ENCODE measurements at places on chromosomes 4 and X. TPM values are rescaled to one million over a fixed set of nuclear protein-coding genes. Genes with fewer than 3 reads are reported as not detected.

DNA sequence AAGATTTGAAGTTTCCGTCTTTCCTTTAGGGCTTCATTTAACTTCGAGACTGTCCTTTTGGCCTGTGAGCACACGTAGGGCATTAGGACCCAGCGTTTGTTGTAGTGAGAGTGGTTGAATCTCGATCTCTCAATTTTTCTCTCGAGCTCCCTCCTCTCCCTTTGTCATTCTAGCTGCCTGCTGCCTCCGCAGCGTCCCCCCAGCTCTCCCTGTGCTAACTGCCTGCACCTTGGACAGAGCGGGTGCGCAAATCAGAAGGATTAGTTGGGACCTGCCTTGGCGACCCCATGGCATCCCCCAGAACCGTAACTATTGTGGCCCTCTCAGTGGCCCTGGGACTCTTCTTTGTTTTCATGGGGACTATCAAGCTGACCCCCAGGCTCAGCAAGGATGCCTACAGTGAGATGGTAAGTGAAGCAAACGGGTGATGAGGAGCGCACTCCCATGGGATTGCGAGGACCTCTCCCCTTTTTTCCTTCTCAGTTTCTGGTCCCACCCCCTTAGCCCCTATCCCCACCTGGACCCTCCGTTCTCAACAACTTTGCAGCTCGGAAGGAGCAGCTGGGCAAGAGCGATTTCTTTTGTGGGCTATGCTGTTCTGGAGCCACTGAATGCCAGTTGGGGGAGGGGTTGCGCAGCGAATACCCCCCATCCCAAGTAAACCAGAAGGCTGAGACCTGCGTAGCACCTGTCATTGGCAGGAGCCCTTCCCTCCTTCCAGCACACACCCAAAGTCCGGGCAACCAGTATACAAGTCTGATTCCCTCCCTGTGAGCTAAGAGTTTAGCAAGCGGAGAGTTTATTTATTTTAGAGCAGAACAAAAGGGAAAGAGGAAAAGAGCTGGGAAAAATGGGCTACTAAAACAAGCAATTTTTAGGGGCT lies at the start of gene TMEM35A:
Gene TMEM35A (plus strand): TSS at position 164 of the 883 bp plus-strand sequence. CDS start 124 bp downstream, at position 288.
- DNase-seq: no peak

GRCh38 chrX:132407691-132408090 lies 81.1 kb downstream of the MBNL3 start:
- no peak for DNase-seq

DNA sequence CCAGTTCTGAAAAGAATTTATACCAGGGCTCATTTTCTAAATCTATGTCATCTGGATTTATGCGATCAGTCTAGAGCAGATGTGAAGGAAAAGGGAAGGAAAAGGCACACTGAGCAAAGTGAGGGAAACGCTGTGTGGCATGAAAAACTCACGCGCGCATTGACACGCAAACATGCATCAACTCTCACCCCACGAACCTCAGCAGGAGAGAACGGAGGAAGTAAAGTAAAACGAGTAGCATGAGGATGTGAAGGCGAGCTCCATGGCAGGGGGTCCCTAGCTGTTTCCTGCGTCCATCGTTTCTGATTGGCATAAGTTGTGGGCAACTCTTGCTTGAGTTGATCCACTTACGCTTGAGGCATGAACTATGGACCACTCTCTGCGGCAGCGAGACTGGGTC lies 102.8 kb upstream of the PDLIM3 start:
- no peak for DNase-seq

- no peak for DNase-seq
These were observed 7.4 kb downstream of the PPP2R2C start for GRCh38 chr4:6464842-6465588.

DNA sequence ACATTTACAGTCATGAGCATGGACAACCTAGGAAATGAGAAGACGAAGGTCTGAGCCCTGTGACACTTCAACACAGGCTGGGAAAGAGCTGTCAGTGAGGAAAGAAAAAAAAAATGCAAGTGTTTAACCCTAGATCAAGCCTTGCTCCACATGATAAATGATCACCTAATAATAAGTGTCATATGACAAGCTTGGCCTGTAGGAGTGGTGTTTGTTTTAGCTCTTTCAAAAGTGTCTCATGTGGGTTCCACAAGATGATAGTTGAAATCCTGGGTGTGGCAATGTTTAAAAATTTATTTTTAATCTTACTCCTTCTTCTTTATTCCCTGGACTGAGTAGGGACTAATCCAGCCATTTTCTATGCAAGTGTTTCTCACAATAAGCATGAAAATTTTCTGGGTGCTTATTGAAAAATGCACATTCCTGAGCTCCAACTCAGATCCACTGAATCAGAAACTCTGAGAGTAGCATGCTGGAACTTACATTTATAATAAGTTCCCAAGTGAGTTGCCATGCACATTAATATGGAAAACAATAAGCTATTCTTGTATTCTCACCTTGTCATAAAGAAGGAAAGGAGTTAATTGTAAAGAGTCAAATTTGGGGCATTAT lies 138.3 kb downstream of the AREG start:
- DNase-seq: no peak

DNA sequence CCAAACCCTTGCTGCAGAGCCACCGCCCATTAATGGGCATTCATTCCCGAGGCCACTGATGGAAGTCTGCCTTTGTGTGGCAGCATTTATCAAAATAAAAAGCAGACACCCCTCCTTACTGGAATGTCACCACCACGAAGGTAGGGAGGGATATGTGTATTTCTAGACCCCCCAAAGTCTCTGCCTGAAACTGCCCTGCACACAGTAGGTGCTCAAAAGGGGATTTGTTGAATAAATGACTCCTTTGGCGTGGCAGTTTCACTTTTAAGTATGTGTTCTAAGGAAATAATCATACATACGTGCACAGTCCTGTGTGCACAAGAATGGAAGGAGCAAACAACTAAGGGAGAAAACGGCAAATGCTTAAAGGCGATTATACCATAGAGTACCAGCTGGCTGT lies 23.6 kb upstream of the GLOD5 start:
- no peak for DNase-seq

DNA sequence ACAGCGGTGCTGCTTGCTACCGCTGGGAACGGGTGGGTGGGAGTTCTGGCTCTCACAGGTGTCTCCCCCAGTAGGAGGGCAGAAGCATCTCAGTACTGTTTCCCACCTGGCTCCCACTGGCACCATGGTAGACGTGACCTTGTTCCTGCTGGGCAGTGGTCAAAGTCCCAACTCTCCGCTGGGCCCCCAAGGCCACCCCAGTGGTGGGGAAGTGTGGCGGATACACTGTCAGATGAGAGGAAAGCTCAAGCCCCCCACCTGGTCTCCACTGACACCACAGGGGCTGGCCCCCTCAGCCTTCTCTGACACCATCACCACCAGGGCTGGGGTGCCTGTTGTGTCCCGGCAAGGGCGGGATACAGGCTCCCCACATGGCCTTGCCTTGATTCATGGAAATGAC lies 24.6 kb downstream of the LETM1 start:
- DNase-seq: no peak

- no peak for DNase-seq
These were observed 25.5 kb upstream of the USO1 start for GRCh38 chr4:75698963-75699228.

- no peak for DNase-seq
These were observed 2.1 kb upstream of the PCDH7 start for GRCh38 chr4:30718021-30718542.

DNA sequence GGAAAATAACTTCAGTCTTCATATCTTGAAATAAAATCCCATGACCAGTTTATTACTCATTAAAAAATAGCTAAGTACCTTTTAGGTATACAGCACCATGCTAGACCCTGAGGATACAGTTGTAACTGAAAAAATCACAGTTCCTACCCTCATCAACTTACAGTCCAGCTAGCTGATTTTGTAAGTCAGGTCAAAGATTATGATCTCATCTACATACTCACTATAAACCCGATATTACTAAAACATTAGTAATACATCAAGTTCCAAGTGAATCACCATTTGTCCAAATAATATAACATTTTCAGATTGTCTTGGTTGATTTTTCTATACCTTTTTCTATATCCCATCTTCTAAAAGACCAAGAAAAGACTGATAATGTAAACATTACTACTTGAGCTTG lies 333.9 kb downstream of the INPP4B start:
- no peak for DNase-seq

DNA sequence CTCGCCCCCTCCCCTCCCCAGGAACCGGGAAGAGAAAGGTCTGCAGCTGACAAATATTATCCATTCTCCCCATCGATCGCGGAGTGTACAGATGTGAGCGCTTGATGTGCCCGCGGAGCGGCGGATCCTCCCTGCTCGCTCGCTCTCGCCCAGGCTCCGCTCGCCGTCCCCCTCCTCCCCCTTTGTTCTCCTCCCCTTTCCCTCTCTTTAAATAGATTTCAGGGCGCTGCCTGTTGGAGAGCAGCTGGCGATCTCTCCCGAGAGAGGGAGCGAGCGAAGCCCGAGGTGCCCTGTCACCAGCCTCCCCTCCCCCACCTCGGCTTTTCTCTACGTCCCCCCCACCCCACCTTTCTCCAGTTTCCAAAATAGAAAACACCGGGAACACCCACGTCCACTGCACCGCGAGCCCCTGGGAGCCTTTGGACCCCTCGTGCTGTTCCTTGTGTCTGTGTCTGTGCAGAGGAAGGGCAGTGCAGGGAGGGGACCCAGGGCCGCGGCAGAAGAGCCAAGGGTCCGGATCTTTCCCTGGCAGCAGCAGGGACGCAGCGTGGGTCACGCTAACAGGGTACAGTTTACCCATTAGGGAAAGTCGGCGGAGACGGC lies 56.6 kb upstream of the BCOR start:
- no peak for DNase-seq

DNA sequence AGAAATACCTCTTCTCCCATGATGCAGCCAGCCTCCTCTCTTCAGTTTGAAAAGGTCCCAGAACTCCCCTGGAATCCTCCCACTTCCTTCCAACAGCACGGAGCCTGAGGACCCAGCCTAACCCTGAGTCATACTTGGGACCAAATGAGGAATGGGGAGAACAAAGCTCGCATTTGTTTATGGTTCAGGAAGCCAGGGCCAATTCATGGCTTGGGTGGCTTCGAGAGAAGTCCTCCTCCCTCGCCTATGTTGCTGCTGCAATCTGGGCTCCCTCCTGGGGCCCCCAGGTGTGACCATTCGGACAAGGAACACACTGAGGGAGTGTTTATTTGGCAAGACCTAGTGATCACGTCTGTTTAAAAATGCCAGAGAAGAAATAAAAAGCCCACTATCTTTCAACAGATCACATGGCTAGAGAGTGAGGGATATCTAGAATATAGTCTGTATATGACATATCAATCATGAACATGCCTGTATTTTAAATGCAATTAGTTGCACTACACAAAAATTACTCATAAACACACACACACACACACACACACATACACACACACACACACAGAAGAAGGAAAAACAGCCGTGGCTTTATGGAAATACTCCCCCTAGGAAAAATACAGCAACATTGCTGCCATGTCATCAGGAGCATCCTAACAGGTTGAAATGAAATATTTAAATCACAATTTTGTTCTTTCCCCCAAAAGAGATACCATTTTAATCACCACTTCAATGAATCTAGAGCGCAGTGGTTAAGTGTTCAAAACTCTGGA lies 155.7 kb upstream of the MAP3K15 start:
- DNase-seq: no peak

- DNase-seq: peak; percentile 33
These were observed 18.8 kb upstream of the VSIG1 start for GRCh38 chrX:108025954-108026600.

DNA sequence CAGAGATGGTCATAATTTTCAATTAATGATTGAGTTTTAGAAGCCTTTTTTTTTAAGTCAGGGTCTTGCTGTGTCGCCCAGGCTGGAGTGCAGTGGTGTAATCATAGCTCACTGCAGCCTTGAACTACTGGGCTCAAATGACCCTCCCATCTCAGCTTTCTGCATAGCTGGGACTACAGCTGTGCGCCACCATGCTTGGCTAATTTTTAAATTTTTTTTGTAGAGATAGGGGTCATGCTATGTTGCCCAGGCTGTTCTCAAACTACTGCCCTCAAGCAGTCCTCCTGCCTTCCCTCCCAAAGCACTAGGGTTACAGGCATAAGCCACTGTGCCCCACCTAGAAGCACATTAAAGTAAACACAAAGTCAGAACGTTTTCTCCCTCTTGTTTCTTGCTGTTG lies 51.7 kb downstream of the HTT-AS start:
- DNase-seq: no peak

DNA sequence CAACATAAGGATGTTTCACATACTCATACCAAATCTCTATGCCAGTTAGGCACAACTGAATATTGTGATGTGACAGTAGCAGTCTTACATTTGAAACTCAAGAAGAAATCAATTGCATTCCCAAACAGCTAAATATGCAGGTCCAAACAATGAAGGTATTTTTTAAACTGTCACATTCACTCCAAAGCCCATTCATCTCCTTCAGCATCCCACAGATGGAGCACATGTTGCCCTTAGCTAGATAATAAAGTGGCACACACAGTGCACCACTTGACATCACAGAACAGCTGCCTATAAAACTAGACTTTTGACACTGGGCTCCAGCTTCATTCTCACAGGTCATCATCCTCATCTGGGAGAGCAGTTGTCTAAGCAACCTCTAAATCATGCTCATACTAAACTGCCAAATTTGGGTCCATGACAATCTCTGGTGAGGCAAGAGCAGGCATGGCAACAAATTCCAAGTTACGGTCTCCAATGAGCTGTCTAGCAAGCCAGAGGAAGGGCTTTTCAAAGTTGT lies 26.2 kb upstream of the ARHGEF6 start:
- DNase-seq: no peak

DNA sequence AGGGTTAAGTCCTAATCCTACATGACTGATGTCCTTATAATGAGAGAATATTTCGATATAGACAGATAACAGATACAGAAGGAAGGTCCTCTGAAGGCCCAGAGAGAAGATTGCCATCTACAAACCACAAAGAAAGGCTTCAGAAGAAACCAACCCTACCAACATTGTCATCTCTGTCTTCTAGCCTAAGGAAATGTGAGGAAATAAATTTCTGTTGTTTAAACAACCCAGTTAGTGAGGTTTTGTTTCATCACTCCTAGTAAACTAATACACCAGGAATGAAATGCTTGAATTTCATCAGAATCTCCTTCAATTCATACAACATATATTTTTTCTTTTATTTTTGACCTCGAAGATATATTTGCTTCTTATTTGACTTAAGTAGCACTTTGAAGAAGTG lies 1527.8 kb downstream of the STIM2 start:
- DNase-seq: no peak

- DNase-seq: no peak
These were observed 159.1 kb upstream of the KIT start for GRCh38 chr4:54498661-54499111.

DNA sequence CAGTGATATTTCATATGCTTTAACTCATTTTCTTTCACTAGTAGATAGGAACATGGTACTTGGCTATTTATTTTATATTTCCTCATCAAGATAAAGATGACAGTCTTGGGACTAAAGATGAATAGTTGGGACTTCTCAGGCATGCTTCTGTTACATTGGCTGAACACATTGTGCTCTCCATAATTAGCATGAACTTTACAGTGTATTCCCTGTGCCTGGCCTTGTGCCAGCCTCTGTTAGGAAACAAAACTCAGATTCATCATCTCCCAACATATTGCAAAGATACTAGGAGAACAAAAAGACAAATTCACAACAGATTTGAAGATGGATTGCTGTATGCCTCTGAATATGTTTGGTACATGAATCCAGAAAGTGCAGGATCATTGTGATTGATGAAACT lies 26.4 kb downstream of the GRIA2 start:
- DNase-seq: no peak

Gene KIAA0232
- total RNA-seq: 28.6 TPM

Gene RHOXF2B
- not detected for total RNA-seq

Gene UGT2B17
- not detected for total RNA-seq

Gene MAGEC3
- not detected for total RNA-seq

Gene TDO2
- not detected for total RNA-seq

Gene FRYL
- total RNA-seq: 146 TPM

Gene DCHS2
- total RNA-seq: not detected

Gene IL21
- total RNA-seq: not detected

Gene OGT
- total RNA-seq: 721 TPM

Gene HPSE
- 0.89 TPM for total RNA-seq

Gene GDPD2
- not detected for total RNA-seq

All from natural killer cell (primary cell).